Head of caudate nucleus (tissue), 42 donors: ENCODE measurements at places on chromosomes 1 and 21.

- no peak for DNase-seq
These were observed 53.8 kb upstream of the PSEN2 start for GRCh38 chr1:226816576-226816975.

DNA sequence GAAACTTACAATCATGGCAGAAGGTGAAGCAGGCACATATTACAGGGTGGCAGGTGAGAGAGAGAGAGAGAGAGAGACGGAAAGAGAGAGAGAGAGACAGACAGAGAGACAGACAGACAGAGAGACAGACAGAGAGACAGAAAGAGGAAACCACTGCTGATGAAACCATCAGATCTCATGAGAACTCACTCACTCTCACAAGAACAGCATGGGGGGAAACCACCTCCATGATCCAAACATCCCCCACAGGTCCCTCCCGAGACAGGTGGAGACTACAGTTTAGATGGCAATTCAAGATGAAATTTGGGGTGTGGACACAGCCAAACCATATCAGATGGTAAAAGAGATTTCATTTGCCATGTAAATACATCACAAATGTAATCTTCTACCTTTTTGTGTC lies 708.1 kb downstream of the MRPL39 start:
- DNase-seq, result no peak

DNA sequence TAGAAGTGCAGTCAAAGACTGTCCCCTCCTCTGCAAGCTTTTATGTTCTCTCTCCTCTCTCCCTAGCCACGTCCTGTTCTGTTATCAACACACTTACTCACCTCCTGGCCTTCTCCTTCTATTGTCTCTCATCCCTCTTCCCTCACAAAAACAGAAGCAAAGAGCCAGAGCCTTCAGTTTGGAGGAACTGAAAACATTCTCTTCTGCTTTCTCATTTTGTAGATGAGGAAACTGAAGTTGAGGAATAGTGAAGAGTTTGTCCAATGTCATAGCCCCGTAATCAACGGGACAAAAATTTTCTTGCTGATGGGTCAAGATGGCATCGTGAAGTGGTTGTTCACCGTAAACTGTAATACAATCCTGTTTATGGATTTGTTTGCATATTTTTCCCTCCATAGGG lies 1.9 kb downstream of the NLRP3 start:
- no peak for DNase-seq

GRCh38 chr1:44031252-44032169 lies at the start of gene SLC6A9:
Gene SLC6A9 (minus strand): TSS chr1:44031462. CDS start chr1:44024277, 7,185 bp downstream.
- no peak for DNase-seq

- no peak for DNase-seq
These were observed 36.1 kb downstream of the ZBTB40 start for GRCh38 chr1:22487781-22488180.

DNA sequence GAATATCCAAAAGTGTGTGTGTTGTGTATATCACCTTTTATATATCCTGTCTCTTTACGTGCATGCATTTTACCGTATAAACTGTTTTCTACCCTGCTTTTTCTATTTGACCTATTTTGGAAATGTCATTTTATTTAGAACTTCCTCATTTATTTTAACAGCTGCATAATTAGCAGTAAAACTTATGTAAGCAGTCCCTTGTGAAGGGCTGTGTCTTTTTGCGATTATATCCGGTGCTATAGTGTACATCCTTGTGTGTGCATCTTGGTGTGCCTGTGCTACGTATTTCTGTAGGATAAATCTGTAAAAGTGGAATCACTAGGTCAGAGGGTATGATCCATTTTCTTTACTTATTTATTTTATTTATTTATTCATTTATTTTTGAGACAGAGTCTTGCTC lies 7.2 kb downstream of the LGALS8 start:
- no peak for DNase-seq

DNA sequence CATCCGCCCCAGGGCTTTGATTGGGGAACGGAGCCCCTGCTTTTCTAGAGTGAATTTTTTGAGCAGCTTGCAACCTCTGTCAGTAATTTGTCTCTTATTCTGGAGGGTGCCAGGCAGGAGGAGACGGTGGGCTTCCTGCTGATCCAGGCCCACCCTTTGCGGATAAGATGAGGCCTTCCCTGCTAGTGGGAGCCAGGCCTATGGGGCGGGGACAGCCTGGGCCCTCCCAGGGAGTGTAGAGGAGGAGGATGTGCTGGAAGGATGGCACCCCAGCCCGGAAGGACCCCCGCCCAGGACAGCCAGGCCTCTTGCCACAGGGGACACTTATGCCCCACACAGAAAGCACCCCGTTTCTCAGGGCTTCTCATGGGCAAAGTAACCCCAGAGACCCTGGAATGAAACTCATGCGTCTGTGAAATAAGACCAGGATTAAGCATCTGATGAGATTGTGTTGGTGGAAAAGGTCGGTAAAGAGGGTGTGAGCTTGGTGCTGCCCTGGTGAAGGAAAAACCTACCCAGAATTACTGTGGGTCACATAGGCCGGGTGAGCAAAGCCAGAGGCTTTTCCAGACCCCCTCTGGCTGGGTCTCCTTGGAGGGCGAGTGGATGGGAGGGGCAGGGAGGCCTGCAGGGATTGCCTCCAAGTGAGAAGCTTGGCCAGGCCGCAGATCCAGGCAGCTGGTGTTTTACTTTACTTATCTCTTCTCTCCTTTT lies 118.7 kb downstream of the SIK1 start:
- no peak for DNase-seq

- no peak for DNase-seq
These were observed 129.9 kb downstream of the GLUL start for GRCh38 chr1:182261655-182262054.

DNA sequence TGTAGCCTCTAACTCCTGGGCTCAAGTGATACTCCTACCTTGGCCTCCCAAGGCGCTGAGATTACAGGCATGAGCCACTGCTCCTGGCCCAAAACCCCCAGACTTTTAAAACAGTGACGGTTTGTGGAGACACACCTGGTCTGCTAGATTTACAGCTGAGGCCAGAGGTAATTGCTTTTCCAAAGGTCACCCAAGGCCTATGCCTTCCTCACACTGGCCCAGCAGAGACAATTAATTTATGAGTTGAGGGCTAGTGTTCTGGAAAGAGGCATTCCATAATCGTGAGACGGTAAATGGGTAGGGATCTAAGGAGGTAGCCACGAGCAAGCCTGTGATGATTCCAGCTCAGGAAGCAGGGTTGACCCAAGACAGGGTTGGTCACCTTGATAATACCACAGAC lies 12.4 kb upstream of the PARP1 start:
- no peak for DNase-seq

- DNase-seq, result no peak
These were observed 20.5 kb upstream of the UBL4B start for GRCh38 chr1:110091791-110092190.

DNA sequence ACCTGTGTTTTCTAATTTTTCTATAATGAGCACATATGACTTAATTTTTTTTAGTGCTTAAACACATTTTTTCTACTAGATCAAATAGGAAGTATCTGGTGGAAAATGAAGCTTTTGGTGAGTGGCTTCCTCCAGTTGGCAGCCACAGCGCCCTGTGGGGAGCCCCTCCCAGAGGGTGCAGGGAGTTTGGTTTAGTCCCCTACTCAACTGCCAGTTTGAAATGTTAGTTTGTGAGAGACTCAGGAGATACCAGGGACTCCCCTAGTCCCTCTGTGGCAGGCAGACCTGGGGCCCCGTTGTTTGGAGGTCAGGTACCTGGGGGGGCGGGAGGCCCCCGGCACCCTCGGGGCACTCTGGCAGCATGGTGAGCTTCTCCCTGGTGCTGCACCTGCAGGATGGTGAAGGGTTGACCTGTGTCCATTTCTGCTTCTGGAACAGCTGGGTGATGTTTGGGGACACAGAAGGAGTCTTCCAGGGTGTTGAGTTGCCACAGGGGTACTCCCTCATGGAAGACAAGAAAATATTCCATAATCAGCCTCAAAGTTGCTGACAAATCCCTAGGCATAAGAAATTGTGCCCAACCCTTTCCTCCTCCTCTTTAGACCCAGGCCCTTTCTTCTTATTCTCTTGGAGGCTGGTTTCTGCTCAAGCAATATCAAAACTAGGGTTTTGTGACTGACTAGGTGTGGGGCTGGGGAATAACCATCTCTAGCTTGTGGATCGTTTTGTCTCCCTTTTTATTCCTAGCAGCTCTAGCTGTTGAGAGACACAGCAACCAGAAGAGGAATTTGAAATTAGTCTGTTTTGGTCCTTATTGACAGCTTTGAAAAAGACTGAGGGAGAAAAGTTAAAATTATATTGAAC lies 91.6 kb downstream of the ABCA4 start:
- no peak for DNase-seq

GRCh38 chr1:71792264-71792663 lies 490.1 kb downstream of the NEGR1 start:
- no peak for DNase-seq

GRCh38 chr1:34408011-34408410 lies 231.3 kb downstream of the C1orf94 start:
- no peak for DNase-seq

GRCh38 chr1:11720525-11720924 lies 15.4 kb upstream of the AGTRAP start:
- no peak for DNase-seq

DNA sequence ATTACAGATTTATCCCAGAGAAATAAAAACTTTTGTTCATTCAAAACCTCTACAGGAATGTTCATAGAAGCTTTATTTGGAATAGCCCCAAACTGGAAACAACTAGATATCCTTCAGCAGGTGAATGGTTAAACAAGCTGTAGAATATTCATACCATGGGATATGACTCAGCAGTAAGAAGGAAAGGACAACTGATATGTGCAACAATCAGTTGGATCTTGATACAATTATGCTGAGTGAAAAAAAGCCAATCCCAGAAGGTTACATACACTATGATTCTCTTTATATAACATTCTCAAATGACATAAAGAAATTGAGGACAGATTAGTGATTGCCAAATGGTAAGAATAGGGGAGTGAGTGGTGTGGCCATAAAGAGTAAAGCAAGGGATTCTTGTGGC lies 376.7 kb downstream of the S1PR1 start:
- no peak for DNase-seq

- no peak for DNase-seq
These were observed 16.0 kb upstream of the TEKT2 start for GRCh38 chr1:36067871-36068270.

DNA sequence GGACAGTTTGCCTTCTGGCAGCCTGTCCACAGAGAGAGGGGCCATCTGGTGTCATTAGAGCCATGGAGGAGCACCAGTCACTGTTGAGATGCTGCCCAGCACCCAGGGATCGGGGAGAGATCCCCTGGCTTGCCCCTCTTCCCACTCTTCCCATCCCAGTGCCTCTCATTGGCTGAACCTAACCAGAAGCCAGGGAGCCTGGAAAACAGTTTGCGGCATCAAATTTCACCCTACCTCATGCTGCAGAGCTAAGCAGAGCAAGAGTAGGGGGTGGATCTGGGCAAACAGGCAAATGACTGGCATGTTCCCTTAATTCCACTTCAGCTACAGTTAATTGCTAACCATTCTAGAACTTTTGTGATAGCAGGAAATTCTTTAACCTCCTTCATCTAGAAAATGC lies 19.1 kb downstream of the TRAF5 start:
- DNase-seq, result no peak

- no peak for DNase-seq
These were observed 350.3 kb downstream of the RWDD3 start for GRCh38 chr1:95584315-95584714.

- no peak for DNase-seq
These were observed 168.8 kb upstream of the PDE4B start for GRCh38 chr1:65623895-65624294.

- DNase-seq, result no peak
These were observed 132.6 kb upstream of the CTTNBP2NL start for GRCh38 chr1:112263453-112263852.
